Nephron progenitor cell (in vitro differentiated cells): ENCODE measurements at places on chromosomes 6 and 20.

DNA sequence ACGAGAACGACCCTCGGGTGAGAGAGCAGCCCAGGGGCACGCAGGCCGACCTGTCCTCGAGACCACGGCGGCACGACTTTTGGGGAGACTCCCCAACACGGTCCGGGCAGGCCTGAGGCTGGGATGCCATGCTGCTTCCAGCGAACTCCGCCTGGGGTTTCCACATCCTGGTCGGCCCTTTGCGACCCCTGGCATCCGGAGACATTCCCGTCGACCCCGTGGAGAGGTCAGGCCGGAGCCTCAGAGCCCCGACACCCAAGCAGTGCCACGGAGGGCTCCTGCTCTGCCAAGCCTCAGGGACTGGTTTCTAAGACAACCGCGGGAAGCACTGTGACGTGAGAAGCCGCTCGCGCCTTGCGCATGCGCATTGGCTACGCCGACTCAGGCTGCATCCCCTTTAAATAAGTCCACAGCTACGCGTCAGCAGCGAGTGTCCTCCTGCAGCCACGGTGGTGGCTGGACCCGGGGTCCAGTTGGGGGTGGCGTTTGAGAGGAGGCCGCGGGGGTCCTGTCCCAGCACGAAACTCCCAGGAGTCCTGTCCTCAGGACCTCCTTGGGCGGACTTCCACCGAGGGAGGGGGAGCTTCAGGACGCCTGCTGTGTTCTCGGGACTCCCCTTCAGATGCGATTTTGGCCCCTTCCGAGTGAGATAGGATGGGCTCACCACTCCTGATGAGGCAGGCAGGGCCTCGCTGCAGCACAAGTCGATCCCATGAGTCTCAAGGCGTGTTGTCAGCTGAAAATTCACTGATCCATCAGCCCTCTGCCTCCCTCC, 1089.3 kb upstream of the DEFB115 start:
- no peaks in the 10 kb centered on the region for H3K4me1 ChIP-seq
- no peaks in the 10 kb centered on the region for H3K27me3 ChIP-seq
- H3K4me3 ChIP-seq = no peak overlapping the region
- no peak for DNase-seq
- H3K36me3 ChIP-seq = no peaks in the 10 kb centered on the region
- H3K27ac ChIP-seq = no peak overlapping the region

GRCh38 chr20:46640044-46640443, 11.2 kb downstream of the SLC13A3 start:
- H3K4me3 ChIP-seq = no peak overlapping the region
- no peak for DNase-seq
- H3K27me3 ChIP-seq = peaks cover 3% of the 10 kb centered on the region
- H3K27ac ChIP-seq = no peak overlapping the region
- H3K4me1 ChIP-seq = no peaks in the 10 kb centered on the region

- peaks cover 16% of the 10 kb centered on the region for H3K36me3 ChIP-seq
- H3K27me3 ChIP-seq = no peaks in the 10 kb centered on the region
- no peak for DNase-seq
- peaks cover 23% of the 10 kb centered on the region for H3K4me1 ChIP-seq
- H3K4me3 ChIP-seq = no peak overlapping the region
- H3K27ac ChIP-seq = no peak overlapping the region
Measured at GRCh38 chr6:152293404-152293803, 343.8 kb downstream of the SYNE1 start.

- no peak for DNase-seq
- no peak overlapping the region for H3K27ac ChIP-seq
- no peak overlapping the region for H3K4me3 ChIP-seq
- H3K4me1 ChIP-seq = peaks cover 28% of the 10 kb centered on the region
- H3K27me3 ChIP-seq = peaks cover 8% of the 10 kb centered on the region
Measured at GRCh38 chr6:170134031-170134470, 156.8 kb downstream of the DLL1 start.

DNA sequence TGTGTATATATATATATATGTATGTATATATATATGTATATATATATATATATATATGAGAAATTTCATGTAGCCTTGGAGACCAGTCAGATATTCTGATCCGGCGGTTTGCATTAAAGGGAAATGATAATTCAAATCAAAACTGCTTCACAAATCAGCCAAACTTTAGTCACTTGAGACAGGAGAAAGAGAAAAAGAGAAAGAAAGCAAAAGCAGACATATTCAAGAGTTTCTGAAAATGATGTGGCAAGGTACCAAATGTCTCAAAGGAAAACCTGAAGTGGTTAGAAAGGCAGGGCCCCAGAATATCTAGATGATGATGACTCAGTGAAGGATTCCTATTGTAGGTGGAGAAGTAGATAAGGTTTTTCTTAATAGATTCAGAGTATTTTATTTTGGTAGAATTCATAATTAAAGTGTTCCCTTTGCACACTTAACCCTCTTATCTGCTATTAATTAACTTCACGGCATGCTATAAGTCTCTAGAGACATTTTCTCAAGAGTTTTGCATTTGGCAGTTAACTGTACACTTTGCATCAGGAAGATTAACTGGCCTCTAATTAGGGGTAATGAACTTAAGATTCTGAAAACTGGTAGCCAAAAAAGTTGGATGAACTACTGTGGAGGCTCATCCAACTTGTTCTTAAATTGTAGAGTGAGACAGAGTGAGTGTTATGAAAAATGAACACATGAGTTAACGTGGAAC, 50.1 kb upstream of the ASF1A start:
- peaks cover 4% of the 10 kb centered on the region for H3K27me3 ChIP-seq
- DNase-seq = no peak
- peaks cover 30% of the 10 kb centered on the region for H3K36me3 ChIP-seq
- no peak overlapping the region for H3K27ac ChIP-seq
- H3K4me3 ChIP-seq = no peak overlapping the region

- no peak overlapping the region for H3K27ac ChIP-seq
- no peaks in the 10 kb centered on the region for H3K36me3 ChIP-seq
- H3K27me3 ChIP-seq = no peaks in the 10 kb centered on the region
Measured at GRCh38 chr6:11404081-11404480, 133.5 kb upstream of the TMEM170B start.

GRCh38 chr6:69391106-69391505, 405.7 kb downstream of the LMBRD1 start:
- DNase-seq = no peak
- H3K36me3 ChIP-seq = no peaks in the 10 kb centered on the region
- H3K4me1 ChIP-seq = no peaks in the 10 kb centered on the region
- peaks cover 4% of the 10 kb centered on the region for H3K27me3 ChIP-seq
- no peak overlapping the region for H3K4me3 ChIP-seq

- no peak overlapping the region for H3K4me3 ChIP-seq
- H3K4me1 ChIP-seq = peaks cover 16% of the 10 kb centered on the region
- no peak overlapping the region for H3K27ac ChIP-seq
- no peaks in the 10 kb centered on the region for H3K36me3 ChIP-seq
- H3K27me3 ChIP-seq = no peaks in the 10 kb centered on the region
Measured at GRCh38 chr6:169991913-169992312, 240.5 kb downstream of the ERMARD start.

DNA sequence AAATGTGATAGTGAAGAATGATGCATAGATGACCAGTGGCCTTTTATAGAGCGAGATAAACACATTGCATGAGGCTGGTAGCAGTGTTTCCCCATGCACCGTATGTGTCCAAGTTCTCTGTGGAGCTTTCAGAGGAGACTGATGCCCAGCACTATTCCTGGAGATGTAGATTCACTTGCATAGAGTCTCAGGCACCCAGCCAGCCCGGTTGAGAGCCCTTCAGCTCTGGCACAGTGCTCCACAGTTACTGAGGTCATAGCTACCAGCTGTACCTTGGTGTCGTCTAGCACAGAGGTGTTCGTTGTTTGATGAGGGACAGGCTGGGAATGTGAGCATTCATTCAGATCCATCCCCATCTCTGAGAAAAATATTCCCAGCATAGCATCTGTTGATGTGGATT, 328.9 kb downstream of the FARS2 start:
- H3K27ac ChIP-seq = no peak overlapping the region
- H3K27me3 ChIP-seq = peaks cover 3% of the 10 kb centered on the region
- DNase-seq = no peak

DNA sequence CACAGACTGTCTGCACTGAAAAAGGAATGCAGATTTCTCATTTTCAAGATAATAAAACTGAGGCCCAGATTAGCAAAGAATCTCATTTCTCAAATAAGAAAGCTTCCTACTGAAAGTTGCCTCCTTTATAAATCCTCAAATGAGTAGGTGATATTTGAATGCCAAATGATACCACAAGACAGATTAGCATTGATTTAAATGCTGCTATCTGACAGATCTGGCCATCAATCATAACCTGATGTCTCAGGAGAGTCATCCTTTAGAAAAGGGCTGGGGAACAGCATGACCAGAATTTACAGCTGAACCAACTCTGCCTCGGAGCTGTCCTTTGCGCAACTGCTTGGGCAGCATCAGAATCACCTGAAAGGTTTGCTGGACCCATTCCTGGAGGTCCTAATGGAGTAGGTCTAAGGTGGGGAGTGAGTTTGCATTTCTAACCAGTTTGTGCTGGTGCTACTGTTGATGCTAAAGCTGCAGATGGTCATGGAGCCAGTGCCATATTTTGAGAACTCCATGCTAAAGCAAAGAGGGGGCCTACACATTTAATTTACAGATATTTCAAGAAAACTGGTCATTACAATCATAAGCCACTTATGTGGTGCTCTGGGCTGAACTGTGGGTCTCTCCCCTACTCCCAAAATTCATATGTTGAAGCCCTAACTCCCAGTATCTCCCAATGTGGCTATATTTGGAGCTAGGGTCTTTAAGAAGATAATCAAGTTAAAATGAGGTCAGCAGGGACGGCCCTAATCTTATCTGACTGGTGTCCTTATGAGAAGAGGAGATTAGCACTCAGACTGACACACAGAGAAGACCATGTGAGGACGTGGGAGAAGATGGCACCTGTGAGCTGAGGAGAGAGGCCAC, 295.5 kb upstream of the JARID2 start:
- no peak overlapping the region for H3K27ac ChIP-seq
- peaks cover 23% of the 10 kb centered on the region for H3K4me1 ChIP-seq
- H3K27me3 ChIP-seq = no peaks in the 10 kb centered on the region
- DNase-seq = no peak

- H3K27me3 ChIP-seq = peaks cover 5% of the 10 kb centered on the region
- H3K36me3 ChIP-seq = no peaks in the 10 kb centered on the region
- no peak overlapping the region for H3K4me3 ChIP-seq
- DNase-seq = no peak
- peaks cover 14% of the 10 kb centered on the region for H3K4me1 ChIP-seq
Measured at GRCh38 chr6:156533872-156534524, 243.2 kb upstream of the ARID1B start.

GRCh38 chr20:44187054-44187771, at the start of gene JPH2:
Gene JPH2 (minus strand): TSS chr20:44187188. CDS start chr20:44186705, 483 bp downstream.
- peak within 1 kb of the TSS; percentile 82 for H3K4me3 ChIP-seq
- H3K36me3 ChIP-seq = no peaks in the 10 kb centered on the region
- peak within 1 kb of the TSS; percentile 93 for H3K27ac ChIP-seq
- DNase-seq = peak; percentile 67
- peaks cover 8% of the 10 kb centered on the region for H3K27me3 ChIP-seq
- H3K4me1 ChIP-seq = peaks cover 57% of the 10 kb centered on the region

GRCh38 chr6:108744996-108745395, 103.2 kb upstream of the ARMC2 start:
- H3K27me3 ChIP-seq = peaks cover 22% of the 10 kb centered on the region
- no peak overlapping the region for H3K4me3 ChIP-seq
- no peaks in the 10 kb centered on the region for H3K36me3 ChIP-seq
- no peak for DNase-seq

DNA sequence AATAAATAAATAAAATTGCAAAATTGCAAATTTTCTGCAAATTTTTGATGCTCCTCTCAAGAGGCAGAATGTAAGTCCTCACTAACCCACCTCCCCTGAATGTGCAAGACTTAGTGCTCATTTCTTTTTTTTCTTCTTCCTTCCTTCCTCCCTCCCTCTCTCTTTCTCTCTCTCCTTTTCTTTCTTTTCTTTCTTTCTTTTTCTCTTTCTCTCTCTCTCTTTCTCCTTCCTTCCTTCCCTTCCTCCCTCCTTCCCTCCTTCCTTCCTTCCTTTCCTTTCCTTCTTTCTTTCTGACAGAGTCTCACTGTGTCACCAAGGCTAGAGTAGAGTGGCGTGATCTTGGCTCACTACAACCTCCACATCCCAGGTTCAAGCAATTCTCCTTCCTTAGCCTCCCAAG, 60.1 kb downstream of the ZNF217 start:
- no peaks in the 10 kb centered on the region for H3K36me3 ChIP-seq
- H3K4me1 ChIP-seq = peaks cover 2% of the 10 kb centered on the region
- DNase-seq = no peak
- H3K4me3 ChIP-seq = no peak overlapping the region
- peaks cover 11% of the 10 kb centered on the region for H3K27me3 ChIP-seq
- no peak overlapping the region for H3K27ac ChIP-seq

DNA sequence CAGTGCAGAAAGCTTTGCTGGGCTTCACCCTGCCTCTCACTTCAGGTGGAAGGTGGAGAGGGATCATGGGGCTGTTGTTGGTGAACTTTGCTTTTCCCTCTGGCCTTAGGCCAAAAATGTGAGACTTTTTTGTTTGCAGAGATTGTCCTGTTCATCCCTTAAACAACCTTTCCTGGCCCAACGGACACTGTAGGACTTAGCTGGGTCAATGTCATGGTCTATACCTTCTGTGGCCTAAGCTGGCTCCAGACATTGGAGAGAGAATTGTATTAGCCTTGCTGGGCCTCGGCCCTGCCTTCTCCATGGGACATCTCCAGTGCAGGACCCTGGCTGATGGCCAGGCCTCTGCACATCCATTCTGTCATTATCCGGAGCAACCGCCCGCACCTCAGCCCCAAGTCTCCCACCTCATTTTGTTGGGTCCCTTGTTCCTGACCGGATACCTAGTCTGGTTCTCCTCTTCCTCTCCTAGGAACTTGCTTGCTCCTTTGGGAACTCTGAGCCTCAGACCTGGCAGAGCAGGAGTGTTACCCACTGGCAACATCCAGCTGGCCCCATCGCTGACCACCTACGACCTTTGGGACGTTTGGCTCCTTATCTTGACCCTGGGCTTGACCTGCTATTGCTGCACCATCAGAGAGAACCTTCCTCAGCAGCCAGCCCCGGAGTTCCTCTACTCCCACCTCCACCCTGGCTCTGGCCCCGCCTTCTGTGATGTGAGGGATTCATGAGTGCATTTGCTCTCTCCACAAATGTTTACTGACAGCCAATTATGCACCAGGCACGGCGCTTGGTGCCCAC, 128.2 kb downstream of the BANF2 start:
- H3K4me1 ChIP-seq = peaks cover 23% of the 10 kb centered on the region
- DNase-seq = no peak
- H3K27me3 ChIP-seq = peaks cover 2% of the 10 kb centered on the region
- H3K27ac ChIP-seq = no peak overlapping the region
- no peak overlapping the region for H3K4me3 ChIP-seq

DNA sequence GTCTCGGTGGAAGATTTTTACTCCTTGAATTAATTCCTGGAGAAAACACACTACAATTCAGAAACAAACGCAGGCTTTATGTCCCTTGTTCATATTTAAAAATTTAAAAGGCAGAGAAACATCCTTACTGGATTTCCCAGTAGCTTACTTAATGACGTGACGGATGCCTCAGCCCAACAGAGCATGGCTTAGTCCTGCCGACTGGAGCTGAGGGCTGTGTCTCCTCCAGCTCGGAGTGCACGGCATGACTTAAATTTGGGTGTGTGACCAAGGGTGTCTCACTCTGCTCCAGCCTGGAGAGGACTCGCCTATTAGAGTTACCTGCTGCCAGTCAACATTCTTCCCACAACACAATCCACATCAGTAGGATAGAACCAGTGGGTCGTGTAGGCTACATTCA, 107.1 kb downstream of the PSMB1 start:
- H3K4me3 ChIP-seq = no peak overlapping the region
- DNase-seq = no peak
- H3K4me1 ChIP-seq = peaks cover 78% of the 10 kb centered on the region
- peak overlapping the region; percentile 16 for H3K27ac ChIP-seq
- peaks cover 6% of the 10 kb centered on the region for H3K27me3 ChIP-seq
- no peaks in the 10 kb centered on the region for H3K36me3 ChIP-seq

- no peak for DNase-seq
- no peaks in the 10 kb centered on the region for H3K36me3 ChIP-seq
- H3K27ac ChIP-seq = no peak overlapping the region
- no peaks in the 10 kb centered on the region for H3K4me1 ChIP-seq
Measured at GRCh38 chr6:112372226-112372806, 25.2 kb downstream of the RFPL4B start.
